ENCODE measurements at places on chromosomes 3 and 15.

- DNase-seq, result no peak
Measured at GRCh38 chr15:39968273-39969001, 34.5 kb downstream of the EIF2AK4 start.

GRCh38 chr15:90671216-90671615, 45.9 kb upstream of the BLM start:
- no peak for DNase-seq

DNA sequence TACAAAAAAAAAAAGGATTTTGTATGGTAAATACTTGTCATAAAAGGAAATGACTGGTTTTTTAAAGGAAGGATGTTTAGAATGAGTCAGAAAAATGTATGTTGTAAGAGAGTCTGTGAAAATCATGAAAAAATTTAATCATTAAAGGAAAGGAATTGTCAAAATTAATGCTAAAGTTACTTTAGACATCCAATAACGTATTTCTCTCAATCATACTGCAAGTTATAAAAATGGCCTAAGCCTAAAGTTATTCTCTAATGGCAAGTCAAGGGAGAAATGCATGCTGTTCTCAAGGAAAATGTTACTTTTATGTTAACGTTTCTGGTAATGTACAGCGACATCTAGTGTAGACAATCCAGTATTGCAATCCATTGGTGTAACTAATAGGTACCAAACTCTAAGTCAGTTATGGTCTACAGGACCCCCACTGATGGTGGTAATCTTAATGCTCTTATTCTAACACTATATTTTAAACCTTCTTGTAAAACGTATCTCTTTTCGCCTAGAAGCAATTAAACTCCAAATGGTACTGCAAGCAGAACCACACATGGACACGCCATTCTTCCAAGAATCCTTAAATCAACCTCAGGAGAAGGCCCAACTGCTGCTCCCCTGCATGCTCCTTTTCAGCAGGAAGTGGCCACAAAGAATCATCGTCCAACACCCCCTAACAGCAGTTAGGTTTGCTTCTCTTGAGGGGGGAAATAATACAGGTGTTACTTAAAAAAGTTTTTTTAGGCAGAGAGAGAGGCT, 35.2 kb downstream of the NCEH1 start:
- DNase-seq, result peak; percentile 29

- no peak for DNase-seq
Measured at GRCh38 chr3:149949181-149949580, 21.5 kb downstream of the PFN2 start.

- no peak for DNase-seq
Measured at GRCh38 chr3:125961289-125961589, 7.7 kb upstream of the ROPN1B start.

- DNase-seq, result peak; percentile 28
Measured at GRCh38 chr15:61195116-61196002, 33.7 kb downstream of the RORA start.

- peak; percentile 65 for DNase-seq
Measured at GRCh38 chr3:188491276-188491687, 337.3 kb downstream of the LPP start.

GRCh38 chr3:118538187-118538586, 496.5 kb downstream of the IGSF11 start:
- no peak for DNase-seq
